ENCODE measurements at places on chromosomes 13 and 19.

GRCh38 chr13:40121722-40122121 lies 466.3 kb downstream of the COG6 start:
- no peak for DNase-seq

DNA sequence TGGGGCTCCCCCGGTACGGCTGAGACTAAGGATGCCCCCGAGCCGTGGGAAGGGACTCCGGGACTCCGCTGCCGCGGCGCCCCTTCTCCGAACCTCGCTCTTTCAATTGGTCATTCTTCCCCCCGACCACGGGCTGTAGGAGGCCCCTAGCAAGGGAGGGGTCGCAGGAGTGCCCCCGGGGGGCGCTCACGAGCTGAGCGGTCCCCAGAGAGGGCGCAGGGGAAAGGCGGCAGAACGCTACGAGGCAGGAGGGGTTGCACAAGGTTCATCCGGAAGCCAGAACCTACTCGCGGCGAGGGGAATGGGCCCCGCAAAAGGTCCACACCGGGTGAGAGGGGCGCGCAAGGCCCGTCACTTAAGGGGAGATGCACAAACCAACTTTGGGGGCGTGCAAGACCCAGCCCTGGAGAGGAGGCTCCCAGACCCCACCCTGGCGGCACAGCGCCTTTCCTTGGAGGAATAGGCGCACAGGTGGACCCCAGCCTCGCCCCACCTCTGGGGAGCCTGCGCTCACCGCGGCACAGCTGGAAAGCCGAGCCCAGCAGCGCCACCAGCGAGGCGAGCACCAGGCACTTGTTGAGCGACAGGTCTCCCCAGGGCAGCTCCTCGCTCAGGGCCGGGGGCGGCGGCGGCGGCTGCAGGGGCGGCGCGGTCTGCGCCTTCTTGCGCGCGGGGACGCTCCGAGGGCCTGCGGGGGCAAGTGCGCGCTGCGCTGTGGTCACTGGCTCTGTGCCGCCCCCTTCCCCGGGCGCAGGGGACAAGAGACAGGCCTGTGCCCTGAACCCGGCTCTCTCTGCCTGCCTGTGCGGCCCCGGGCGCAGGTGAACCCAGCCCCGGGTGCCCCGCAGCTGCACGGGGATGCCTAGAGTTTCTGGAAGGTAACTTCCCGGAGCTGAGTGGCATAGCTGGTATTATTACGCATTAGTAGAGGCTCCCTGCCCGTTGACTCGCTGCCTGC lies 2.8 kb downstream of the JSRP1 start:
- no peak for DNase-seq

GRCh38 chr19:13812544-13812943 lies 17.3 kb downstream of the ZSWIM4 start:
- no peak for DNase-seq

DNA sequence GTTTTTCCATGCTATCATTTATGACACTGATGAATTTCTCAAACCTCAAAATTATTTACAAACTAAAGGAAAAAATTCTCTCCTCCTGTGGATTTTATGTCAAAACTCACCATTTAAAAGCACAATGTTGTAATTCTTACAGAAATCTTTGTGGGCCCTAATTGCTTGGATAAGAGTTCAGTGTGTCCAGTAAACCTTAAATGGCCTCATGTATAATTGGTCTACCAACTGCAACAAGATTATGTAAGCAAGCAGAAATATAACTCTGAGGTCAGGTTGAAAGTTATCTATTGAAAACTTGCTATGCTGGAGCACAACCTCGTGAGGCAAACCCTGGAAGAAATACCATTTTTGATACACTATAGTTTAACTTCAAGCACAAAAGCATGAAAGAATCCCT lies 22.0 kb downstream of the VWA8 start:
- DNase-seq: no peak

DNA sequence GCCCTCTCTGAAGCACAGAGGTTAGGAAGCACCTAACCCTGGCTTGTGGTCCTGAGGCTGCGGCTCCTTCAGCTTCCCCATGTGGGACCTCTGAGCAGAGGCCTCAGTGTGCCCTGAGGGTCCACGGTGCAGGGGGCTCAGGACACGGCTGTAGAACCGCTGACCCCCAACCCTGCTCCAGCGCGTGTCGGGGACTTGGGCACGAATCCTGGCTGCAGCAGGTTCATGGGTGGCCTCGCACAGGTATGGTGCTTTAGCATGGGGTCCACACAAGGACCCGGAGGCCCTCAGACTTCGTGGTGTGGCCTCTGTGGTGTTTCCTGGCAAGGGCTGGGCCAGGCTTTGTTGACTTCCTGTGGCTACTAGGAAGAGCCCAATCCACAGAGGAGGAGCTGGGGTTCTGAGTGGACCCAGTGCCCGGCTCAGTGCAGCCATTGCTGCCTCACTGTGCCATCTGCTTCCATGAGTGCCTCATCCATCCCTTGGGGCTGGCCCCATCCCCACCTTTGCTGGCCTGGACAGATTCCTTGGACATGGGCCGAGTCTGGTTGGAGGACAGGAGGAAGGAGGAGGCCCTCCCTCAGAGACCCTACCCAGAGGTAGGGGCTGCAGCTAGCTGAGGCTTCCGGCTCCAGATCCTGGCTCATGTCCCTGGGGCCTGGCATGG lies 24.5 kb downstream of the ZBTB7A start:
- no peak for DNase-seq

DNA sequence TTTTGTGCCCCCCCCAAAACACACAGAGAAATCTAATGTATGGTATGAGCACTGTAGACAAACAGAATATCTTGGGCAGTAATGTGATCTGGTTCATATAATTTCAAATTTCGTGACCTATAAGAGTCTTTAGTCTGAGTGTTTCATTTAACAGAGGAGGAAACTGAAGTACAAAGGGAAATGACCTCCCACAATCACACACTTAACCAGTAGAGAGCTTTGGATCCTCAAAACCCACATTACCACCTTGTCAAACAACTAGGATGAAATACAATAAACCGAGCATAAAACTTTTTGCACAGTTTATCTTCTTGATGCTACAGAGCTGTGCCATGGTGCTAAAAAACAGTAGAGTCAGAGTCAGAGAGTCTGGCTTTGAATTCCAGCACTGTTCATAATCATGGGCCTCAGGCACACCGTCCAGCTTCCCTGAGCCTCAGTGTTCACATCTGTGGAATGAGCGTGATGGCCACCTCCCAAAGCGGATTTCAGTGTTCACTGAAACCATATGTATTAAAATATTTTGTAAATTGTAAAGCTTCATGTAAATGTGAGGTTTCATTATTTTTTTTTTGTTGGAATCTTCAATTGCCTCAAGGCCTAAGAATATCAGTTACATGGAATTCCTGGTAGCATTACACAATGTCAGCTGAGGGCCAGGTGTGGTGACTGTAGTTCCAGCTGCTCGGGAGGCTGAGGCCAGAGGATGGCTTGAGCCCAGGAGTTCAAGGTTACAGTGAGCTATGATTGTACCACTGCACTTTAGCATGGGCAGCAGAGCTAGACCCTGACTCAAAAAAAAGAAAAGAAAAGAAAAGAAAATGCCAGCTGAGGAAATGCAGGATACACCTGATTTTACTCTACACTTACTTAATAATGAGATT lies 126.4 kb upstream of the FRY start:
- no peak for DNase-seq

DNA sequence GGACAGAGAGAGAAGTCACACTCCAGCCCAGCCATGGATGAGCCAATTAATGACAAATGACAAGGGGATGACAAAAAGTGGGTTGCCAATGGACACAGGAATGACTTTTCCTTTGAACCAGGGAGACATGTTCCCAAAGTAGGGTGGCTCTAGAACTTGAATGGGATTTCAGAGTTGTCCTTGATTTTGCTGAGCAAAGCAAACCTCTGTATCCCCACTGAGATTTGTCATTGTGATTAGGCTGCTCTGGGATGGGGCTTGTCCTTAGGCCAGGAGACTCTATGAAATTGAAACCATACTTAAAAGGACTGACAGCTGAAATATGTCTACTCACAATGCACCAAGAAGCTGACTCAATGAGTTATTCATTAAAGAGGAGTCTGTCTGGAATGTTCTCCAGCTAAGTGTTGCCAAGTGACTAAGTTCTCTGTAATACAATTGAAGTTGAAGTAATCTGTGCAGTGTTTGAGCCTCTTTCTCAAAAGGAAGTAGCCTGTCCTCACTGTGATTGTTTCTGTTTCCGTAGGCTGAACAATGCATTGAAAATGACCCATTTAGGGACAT lies 69.0 kb upstream of the PCDH9 start:
- DNase-seq: no peak
